Upper lobe of right lung (tissue), 1 donor: ENCODE measurements at places on chromosomes 1 and 21. TPM values are rescaled to one million over a fixed set of nuclear protein-coding genes. Genes with fewer than 3 reads are reported as not detected.

SPATA17 gene
- total RNA-seq = 0.26 TPM

CHI3L1 gene
- total RNA-seq = 85.1 TPM

TMPRSS2 gene
- 83.6 TPM for total RNA-seq

XCL1 gene
- 0.90 TPM for total RNA-seq

GRCh38 chr1:7252411-7253117, 467.3 kb downstream of the CAMTA1 start:
- no peaks in the 10 kb centered on the region for H3K27me3 ChIP-seq
- H3K27ac ChIP-seq = no peak overlapping the region
- H3K4me3 ChIP-seq = no peak overlapping the region
- DNase-seq = no peak
- no peaks in the 10 kb centered on the region for H3K36me3 ChIP-seq

GRCh38 chr1:226132728-226133503, 53.6 kb downstream of the ACBD3 start:
- no peak overlapping the region for H3K4me3 ChIP-seq
- H3K4me1 ChIP-seq = peaks cover 14% of the 10 kb centered on the region
- H3K36me3 ChIP-seq = no peaks in the 10 kb centered on the region
- no peaks in the 10 kb centered on the region for H3K27me3 ChIP-seq
- peak; percentile 78 for DNase-seq
- H3K27ac ChIP-seq = peak overlapping the region; percentile 47

DNA sequence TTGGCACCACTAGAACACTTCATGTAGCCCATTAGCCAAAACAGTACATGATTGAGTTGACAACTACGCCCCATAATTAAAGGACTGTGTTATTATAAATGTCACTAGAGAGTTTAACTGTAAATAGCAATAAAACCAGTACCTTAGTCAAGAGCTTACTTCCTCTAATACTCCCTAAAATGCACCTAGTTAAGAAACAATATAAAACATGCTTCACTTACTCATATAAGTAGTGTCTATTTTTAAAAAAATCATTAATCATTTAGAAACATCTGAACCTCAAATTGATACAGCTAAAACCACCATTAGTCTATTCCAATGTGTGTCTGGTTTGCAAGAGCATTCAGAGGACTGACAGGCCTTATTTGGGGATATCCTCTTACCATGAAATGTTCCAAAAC, 25.3 kb downstream of the PTP4A2 start:
- H3K4me1 ChIP-seq = peaks cover 8% of the 10 kb centered on the region
- no peak for DNase-seq
- H3K27ac ChIP-seq = no peak overlapping the region
- peaks cover 90% of the 10 kb centered on the region for H3K36me3 ChIP-seq

- no peaks in the 10 kb centered on the region for H3K36me3 ChIP-seq
- DNase-seq = no peak
- H3K4me1 ChIP-seq = peaks cover 7% of the 10 kb centered on the region
- no peak overlapping the region for H3K4me3 ChIP-seq
These were observed 10.7 kb upstream of the CSRP1 start for GRCh38 chr1:201517631-201518030.

DNA sequence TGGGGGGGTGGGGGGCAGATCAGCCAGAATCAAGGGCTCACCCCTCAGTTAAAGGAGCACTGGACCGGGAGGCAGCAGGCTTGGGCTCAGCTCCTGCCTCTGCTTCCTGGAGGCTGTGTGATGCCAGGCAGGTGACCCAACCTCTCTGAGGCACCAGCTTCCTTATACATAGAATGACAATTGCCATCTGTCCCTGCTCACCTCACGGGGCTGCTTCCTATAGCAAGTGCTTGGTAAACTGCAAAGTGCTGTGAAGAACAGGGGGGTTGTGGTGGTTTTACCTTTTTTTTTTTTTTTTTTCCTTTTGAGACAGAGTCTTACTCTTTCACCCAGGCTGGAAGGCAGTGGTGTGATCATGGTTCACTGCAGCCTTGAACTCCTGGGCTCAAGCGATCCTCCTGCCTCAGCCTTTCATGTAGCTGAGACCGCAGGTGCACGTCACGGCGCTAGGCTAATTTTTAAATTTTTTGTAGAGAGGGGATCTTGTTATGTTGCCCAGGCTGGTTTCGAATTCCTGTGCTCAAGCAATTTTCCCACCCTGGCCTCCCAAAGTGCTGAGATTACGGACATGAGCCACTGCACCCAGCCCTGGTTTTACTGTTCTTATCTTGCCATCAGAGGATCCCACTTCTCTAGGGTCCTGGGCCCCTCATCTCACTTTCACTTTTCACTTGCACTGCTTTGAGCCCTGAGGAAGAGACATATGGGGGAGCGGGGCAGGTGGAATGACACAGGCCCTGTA, 11.6 kb downstream of the KCNQ4 start:
- H3K36me3 ChIP-seq = no peaks in the 10 kb centered on the region
- no peak overlapping the region for H3K4me3 ChIP-seq
- no peaks in the 10 kb centered on the region for H3K4me1 ChIP-seq
- DNase-seq = no peak
- no peaks in the 10 kb centered on the region for H3K27me3 ChIP-seq
- H3K27ac ChIP-seq = no peak overlapping the region

DNA sequence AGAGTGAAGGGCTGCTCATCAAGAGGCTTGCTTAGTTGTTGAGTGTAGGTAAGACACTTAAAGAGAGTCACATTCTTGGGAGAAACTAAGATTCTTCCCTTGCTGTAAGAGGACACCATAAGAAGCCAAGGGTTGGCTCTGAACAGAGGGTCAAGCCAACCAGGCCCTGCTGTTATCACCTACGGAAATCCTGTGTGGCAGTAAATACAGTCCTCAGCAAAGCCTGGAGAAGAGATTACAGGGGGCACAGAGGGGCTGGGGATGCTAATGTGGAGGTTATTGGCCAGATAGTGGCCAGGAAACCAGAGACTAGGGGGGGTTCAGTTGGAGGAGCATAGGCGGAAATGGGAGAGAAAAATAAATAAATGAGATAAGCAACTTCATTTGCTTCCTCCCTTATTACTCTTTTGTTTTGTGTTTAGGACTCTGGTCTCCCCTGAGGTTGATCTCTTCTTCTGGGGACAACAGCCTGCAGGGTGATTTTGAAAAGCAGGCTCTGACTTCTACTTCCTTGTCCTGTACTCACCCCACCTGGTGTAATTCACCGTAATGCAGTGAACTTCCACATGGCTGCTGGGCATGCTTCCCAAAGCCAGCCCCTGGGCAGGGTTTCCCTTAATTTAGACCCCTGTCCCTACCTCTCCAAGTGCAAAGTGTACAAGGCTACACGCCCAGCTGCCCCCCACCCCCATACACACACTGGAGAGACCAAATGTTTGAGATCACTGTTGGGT, 40.9 kb downstream of the MTARC1 start:
- no peaks in the 10 kb centered on the region for H3K36me3 ChIP-seq
- DNase-seq = no peak
- H3K27ac ChIP-seq = peak overlapping the region; percentile 11
- no peaks in the 10 kb centered on the region for H3K27me3 ChIP-seq
- H3K4me1 ChIP-seq = peaks cover 13% of the 10 kb centered on the region
- H3K4me3 ChIP-seq = no peak overlapping the region

DNA sequence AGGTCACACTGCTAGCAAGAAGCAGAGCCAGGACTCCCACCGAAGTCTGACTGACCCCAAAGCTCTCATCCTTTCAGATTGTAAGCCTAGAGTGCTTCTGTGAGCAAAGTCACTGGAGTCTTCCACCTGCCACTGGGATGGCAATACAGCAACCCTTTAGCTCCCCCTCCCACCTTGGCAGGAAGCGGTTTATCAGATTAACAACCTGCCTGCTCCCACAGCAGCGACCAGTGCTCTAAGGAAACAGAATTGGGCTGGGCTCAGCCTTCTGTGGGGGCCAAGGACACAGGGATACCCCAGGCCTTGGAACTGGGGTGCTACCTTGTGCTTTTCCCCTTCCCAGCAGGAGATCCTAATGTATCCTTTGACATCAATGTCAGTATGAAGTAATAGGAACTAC, 76.0 kb downstream of the GFI1 start:
- H3K4me3 ChIP-seq = no peak overlapping the region
- H3K36me3 ChIP-seq = no peaks in the 10 kb centered on the region
- H3K27me3 ChIP-seq = no peaks in the 10 kb centered on the region
- no peak overlapping the region for H3K27ac ChIP-seq
- DNase-seq = no peak
- H3K4me1 ChIP-seq = no peaks in the 10 kb centered on the region

DNA sequence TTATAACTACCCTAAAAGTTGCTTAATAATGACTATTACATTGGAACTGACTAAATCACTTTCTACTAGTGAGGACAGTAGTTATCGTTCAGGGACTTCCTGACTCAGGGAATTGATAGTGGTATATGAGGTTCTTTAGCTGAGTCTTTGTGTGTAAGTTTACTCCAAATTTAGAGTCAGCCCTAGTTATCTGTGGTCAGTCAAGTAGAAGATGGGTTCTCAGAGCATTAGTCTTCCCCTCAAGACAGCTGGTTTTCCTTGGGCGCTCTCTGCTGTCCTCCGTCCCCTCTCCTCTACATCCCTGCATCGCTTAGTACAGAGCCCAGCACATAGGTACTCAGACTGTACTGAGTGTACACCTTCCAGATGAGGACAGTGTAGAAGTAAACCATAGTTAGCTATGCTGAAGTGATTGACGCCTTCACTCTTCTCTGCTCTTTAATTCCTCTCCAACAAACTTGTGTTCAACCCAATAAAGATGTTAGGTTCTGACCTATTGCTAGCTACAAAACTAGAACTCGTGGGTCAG, 116.5 kb downstream of the C1orf21 start:
- no peaks in the 10 kb centered on the region for H3K36me3 ChIP-seq
- H3K27ac ChIP-seq = no peak overlapping the region
- DNase-seq = no peak
- H3K4me3 ChIP-seq = no peak overlapping the region
- H3K4me1 ChIP-seq = peaks cover 20% of the 10 kb centered on the region

GRCh38 chr1:25146451-25146855, 85.8 kb downstream of the SYF2 start:
- H3K4me1 ChIP-seq = no peaks in the 10 kb centered on the region
- H3K36me3 ChIP-seq = no peaks in the 10 kb centered on the region
- no peak overlapping the region for H3K27ac ChIP-seq
- no peak overlapping the region for H3K4me3 ChIP-seq
- peaks cover 32% of the 10 kb centered on the region for H3K27me3 ChIP-seq

GRCh38 chr1:71053146-71053545, 5.5 kb upstream of the PTGER3 start:
- no peak overlapping the region for H3K4me3 ChIP-seq
- peaks cover 4% of the 10 kb centered on the region for H3K36me3 ChIP-seq
- H3K4me1 ChIP-seq = no peaks in the 10 kb centered on the region
- H3K27ac ChIP-seq = no peak overlapping the region
- DNase-seq = no peak

- H3K36me3 ChIP-seq = no peaks in the 10 kb centered on the region
- no peak for DNase-seq
- no peak overlapping the region for H3K4me3 ChIP-seq
- H3K27me3 ChIP-seq = no peaks in the 10 kb centered on the region
- H3K4me1 ChIP-seq = no peaks in the 10 kb centered on the region
These were observed 35.8 kb upstream of the COL24A1 start for GRCh38 chr1:86192417-86192816.

- H3K36me3 ChIP-seq = no peaks in the 10 kb centered on the region
- no peaks in the 10 kb centered on the region for H3K4me1 ChIP-seq
- DNase-seq = no peak
- no peak overlapping the region for H3K27ac ChIP-seq
These were observed 712.1 kb upstream of the CHRM3 start for GRCh38 chr1:238674316-238674715.

- no peaks in the 10 kb centered on the region for H3K27me3 ChIP-seq
- H3K27ac ChIP-seq = no peak overlapping the region
- no peak overlapping the region for H3K4me3 ChIP-seq
- H3K4me1 ChIP-seq = no peaks in the 10 kb centered on the region
- no peak for DNase-seq
These were observed 11.4 kb downstream of the PRPF3 start for GRCh38 chr1:150332651-150333290.

GRCh38 chr1:86277936-86278335, 118.2 kb downstream of the ODF2L start:
- H3K27ac ChIP-seq = no peak overlapping the region
- no peaks in the 10 kb centered on the region for H3K4me1 ChIP-seq
- no peaks in the 10 kb centered on the region for H3K36me3 ChIP-seq
- H3K27me3 ChIP-seq = no peaks in the 10 kb centered on the region
- H3K4me3 ChIP-seq = no peak overlapping the region
